ENCODE measurements at places on chromosomes 5 and 9. TPM values are rescaled to one million over a fixed set of nuclear protein-coding genes. Genes with fewer than 3 reads are reported as not detected.

Gene MXD3
- total RNA-seq = 5.8 TPM

Gene PSD2
- total RNA-seq = not detected

Gene IL5
- not detected for total RNA-seq

Gene TPPP
- 1.7 TPM for total RNA-seq

Gene ZNF79
- 5.8 TPM for total RNA-seq

Gene CCDC192
- not detected for total RNA-seq

Gene SEMA4D
- total RNA-seq = 3.4 TPM

Gene SLIT3
- 1.3 TPM for total RNA-seq
